ENCODE measurements at places on chromosomes 3 and 15.

- DNase-seq: no peak
These were observed 40.0 kb downstream of the FMN1 start for GRCh38 chr15:33154351-33155166.

DNA sequence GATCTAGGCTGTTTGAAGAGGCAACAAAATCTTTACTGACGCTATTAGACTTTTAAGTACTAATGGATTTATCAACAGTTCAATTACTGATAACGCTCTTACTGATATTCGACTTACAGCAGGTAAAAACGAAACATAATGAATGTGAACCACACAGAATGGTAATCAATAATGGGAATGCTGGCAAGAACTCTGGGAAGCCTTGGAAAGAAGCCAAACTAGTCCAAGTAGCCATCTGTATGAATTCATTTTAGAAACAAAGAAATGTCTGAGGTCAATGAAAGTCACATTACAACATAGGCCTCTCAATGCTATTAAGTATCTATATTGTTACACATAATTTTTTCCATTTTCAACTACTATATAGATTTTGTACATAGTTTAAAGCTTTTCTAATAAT, 130.0 kb downstream of the DMXL2 start:
- DNase-seq: no peak

DNA sequence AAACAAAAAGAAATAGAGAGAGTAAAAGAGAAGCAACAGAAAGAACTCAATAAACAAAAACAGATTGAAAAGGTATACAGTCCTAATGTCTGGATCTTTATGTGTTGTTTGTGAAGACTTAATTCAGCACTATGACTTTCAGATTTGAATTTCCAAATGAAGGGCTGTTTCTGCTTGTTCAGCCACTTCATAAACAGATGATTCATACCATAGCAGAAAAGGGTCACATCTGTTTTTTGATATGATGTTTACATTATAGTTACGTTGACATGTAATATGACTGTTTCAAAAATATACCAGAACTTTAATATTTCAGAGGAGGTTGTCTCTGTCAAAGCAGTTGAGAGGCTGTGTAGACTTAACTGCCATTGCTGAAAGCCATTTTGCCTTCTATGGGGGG, 24.1 kb downstream of the ASB14 start:
- no peak for DNase-seq

GRCh38 chr3:51703068-51703760, 3.7 kb upstream of the GRM2 start:
- DNase-seq: no peak

DNA sequence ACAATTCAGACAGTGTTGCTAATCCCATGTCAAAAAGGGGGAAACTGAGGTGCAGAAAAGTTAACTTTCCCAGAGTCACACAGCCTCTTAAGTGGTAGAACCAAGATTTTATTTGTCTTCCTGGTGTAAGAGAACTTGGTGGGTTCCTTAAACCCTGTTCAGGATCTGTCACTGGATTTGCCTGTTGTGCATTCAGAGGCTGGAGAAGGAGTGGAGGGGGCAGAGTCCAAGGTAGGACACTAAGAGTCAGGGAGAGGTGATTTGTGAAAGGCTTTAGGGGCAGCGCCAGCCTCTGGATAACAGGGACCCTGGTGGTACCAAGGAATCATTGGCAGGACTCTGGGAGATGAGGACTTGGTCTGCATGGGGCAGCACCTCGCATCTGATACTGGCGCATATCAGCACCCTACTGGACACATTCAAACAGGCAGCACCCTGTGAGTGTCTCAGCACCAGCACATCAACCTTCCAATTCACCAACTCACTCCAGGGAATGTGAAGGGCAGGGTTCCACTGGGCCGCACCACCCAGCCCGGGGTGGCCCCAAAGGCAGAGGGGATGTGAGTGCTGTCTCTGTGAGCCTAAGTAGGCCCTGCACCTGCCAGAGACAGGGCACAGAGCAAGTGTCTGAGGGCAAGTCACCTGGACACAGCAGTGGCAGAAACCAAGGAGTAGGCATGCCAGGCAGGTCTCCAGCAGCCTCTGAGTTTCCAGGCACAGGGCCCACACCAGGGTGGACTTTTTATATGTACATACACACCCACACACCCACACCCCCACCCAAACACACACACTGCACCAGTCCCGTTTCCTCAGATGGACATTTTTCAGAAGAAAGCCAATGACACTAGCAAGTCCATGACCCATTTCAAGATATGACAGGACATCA, 71.6 kb downstream of the LIPC start:
- no peak for DNase-seq

DNA sequence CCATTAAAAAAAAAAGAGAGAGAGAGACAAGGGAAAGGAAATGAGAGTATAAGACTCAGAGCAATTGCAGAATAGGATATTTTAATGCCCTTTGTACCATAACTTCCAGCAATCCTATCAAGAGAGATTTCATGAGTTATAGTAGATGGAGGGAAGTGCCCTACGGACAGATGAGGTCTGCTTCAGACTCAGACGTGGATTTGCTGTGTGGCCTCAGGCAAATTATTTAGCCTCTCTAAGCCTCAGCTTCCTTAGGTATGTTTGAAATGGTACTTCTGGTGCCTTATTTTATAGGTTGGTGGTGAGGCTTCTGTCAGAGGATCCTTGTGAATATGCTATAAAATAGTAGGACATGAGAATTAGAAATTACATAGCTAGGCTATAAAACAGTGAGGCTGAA, 448.2 kb downstream of the EDEM1 start:
- DNase-seq: no peak

DNA sequence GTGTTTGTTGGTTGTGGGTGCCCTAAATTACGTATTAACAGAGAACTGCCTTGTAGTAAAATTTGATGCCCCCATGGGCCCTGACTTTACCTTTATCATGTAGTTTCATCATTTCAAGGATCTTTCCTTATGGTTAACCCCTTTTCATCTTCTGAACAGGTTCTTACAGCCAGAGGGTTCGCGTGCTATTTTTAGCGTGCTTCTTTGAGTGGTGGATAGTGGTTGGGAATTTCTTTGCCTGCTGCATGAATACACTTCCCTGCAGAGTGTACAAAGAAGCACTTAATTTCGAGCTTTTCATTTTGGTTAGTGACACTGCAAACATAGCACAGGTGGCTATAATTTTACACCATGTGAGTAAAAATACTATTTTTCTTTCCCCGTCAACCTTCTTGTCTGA, 231.8 kb downstream of the ROBO2 start:
- DNase-seq: no peak

DNA sequence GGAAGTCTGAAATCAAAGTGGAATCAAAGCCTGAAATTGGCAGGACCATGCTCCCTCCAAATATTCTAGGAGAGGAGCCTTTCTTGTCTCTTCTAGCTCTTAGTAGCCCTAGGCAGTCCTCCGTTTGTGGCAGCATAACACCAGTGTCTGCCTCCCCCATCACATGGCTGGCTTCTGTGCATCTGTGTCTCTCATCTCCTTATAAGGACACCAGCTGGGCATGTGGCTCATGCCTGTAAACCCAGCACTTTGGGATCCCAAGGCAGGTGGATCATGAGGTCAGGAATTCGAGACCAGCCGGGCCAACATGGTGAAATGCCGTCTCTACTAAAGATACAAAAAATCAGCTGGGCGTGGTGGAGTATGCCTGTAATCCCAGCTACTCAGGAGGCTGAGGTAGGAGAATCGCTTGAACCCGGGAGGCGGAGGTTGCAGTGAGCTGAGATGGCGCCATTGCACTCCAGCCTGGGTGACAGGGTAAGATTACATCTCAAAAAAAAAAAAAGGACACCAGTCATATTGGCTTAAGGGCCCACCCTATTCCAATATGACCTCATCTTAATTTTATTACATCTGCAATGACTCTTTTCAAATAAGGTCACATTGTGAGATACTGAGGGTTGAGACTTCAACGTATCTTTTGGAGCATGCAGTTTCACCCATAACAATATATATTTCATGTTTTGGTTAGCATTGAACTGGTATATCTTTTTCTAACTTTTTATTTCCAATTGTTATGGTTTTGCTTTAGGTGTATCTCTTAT, 148.0 kb upstream of the TPM1 start:
- no peak for DNase-seq

DNA sequence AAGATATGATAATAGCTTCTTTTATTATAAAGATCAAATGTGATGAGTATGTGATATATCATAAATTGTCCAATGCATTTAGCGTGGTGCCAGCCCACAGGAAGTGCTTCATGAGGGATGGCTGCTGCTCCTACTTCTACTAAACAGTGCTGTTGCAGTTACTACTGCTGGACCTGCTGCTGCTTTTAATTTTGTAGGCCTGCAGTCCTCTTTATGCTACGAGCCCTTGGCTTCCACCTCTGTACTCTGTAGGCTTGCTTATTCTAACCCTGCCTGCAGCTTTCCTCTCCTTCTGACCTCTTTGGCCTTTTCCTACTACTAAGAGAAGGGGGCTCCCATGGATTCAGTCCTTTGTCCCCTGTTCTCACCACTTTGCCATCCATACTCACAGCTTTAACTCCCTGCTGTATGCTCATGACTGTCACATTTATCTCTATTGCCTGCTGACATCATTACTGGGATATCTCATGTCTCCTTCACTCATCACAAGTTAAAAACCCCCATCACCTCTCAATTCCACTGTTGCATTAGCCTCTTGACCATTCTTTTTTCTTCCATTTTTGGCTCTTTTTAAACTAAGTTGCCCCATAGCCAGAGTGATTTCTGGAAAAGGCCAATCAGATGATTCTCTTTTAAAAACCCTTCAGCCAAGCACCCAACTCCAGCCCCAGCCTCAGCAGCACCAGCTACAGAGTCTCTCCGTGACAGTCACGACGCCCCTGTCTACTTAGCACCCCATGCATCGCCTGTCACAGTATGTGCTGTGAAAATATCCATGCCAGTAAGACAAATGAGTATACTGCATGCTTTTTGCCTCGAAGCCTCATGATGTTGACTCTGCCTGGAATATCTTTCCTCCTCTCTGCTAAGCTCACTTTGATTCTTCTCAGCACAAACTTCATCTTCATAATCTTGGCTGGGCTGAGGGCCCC, 56.3 kb downstream of the PLCL2 start:
- no peak for DNase-seq

DNA sequence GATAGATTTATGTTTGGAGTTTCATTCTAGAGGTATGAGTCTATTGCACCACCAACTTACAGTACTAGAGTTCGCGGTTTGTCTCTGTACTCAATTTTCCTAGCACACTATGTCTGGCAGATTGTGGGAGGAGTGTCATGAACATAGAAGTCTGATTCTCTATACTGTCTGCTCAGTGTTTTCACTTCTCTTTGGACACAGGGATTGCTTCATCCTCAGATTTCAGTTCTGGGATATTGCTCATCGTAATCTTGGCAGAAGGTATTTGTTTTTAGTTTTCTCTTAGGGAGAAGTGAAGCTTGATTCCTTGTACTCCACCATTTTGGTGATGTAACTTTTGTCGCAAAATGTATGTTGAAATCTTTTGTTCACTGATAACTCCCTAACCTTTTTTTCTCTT, 27.8 kb upstream of the AZI2 start:
- DNase-seq: no peak

- DNase-seq: no peak
These were observed 50.6 kb downstream of the SERP1 start for GRCh38 chr3:150495563-150496168.

DNA sequence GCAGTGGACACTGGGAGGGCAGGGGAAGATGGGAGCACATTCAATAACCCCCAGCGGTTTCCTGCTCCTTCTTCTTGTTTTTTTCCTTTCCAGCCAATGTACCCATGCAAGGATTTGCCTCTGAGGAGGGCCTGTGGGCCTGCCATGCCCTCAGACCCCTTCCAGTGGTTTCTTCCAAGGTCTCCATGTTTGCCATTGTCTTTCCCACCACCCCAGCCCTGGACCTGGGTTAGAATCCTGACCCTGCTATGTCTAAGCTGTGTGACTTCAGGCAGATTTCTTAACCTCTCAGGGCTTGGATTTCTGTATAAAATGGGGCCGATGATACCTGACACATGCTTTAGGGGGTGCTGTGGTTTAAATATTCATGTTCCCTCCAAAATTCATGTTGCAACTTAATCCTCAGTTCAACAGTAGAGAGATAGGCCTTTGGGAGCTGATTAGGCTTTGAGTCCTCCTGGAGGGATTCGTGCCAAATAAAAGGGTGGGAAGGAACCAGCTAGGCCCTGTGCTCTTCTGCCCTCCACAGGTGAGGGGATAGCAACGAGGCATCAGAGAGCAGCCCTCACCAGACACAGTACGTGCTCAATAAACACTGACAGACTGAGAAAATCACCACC, 46.3 kb upstream of the FLNB start:
- DNase-seq: no peak

- DNase-seq: no peak
These were observed 288.6 kb upstream of the CBLB start for GRCh38 chr3:106157411-106157810.

- no peak for DNase-seq
These were observed 25.0 kb downstream of the LIPH start for GRCh38 chr3:185527364-185527763.

DNA sequence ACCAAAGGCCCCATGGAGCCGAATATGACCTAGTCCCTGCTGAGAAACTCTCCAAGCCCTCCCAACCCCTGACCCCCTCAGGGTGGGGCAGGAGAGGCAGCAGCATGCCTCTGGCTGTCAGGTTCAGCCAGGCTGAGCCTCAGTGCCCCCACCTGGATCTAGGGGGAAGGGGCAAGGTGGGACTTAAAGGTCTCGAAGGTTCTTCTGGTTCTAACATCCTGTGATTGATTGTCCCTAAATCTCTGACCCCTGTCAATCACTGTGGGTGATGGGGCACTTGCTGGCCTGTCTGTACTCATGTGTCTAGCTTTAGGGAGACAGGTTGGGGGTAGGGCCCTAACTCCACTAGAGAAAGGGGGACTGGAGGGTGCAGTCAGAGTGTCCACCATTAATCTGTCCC, 13.8 kb downstream of the NBEAL2 start:
- no peak for DNase-seq

GRCh38 chr15:69974321-69974720, 123.4 kb downstream of the TLE3 start:
- no peak for DNase-seq

GRCh38 chr3:153080778-153081240, 81.2 kb upstream of the RAP2B start:
- DNase-seq: no peak
